Left lung (tissue), 14 donors: ENCODE measurements at places on chromosomes 2 and 18. TPM values are rescaled to one million over a fixed set of nuclear protein-coding genes. Genes with fewer than 3 reads are reported as not detected.

- no peak for DNase-seq
- H3K36me3 ChIP-seq = peaks cover 5% of the 10 kb centered on the region
- no peak overlapping the region for H3K27ac ChIP-seq
- H3K4me1 ChIP-seq = no peaks in the 10 kb centered on the region
- H3K27me3 ChIP-seq = no peaks in the 10 kb centered on the region
- H3K4me3 ChIP-seq = no peak overlapping the region
These were observed 42.6 kb upstream of the DYNC2LI1 start for GRCh38 chr2:43731211-43731610.

- no peak for DNase-seq
- H3K4me1 ChIP-seq = no peaks in the 10 kb centered on the region
- no peaks in the 10 kb centered on the region for H3K36me3 ChIP-seq
- H3K27ac ChIP-seq = no peak overlapping the region
- H3K4me3 ChIP-seq = no peak overlapping the region
- H3K27me3 ChIP-seq = peaks cover 8% of the 10 kb centered on the region
These were observed 104.4 kb upstream of the SALL3 start for GRCh38 chr18:78875016-78875777.

DNA sequence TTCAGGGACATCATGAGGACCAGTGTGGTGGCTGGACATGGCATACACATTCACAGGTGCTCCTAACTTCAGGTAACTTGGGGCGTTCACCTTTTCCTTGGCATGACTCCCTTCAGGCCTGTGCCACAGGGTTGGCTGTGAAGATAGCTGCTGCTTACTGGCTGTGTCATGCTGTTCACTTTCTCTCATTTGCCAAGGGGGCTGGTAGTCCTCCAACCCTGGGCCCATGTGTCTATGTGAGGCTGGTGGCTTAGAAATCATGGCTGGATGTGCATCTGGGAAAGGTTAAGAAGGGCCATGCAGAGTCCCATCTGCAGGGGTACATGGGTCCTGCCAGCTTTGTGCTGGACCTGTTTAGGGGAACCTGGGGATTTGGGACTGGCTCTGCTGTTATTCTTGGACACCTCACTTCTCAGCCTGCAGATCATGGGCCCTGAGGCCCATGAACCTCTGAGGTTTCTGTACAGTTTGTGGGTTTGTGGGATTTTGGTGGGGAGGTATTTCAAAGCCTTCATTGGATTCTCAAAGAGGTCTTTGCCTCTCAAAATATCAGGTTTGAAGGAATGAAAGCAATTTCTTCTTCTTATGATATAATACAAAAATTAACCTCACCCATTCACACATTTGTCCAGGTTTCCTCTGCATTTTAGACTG lies 62.9 kb downstream of the FHOD3 start:
- H3K36me3 ChIP-seq = no peaks in the 10 kb centered on the region
- no peak overlapping the region for H3K27ac ChIP-seq
- DNase-seq = no peak
- H3K4me1 ChIP-seq = no peaks in the 10 kb centered on the region
- no peak overlapping the region for H3K4me3 ChIP-seq

- no peak overlapping the region for H3K27ac ChIP-seq
- no peaks in the 10 kb centered on the region for H3K4me1 ChIP-seq
- no peak overlapping the region for H3K4me3 ChIP-seq
- no peaks in the 10 kb centered on the region for H3K36me3 ChIP-seq
- DNase-seq = no peak
These were observed 189.0 kb downstream of the GALNT1 start for GRCh38 chr18:35770376-35771014.

DNA sequence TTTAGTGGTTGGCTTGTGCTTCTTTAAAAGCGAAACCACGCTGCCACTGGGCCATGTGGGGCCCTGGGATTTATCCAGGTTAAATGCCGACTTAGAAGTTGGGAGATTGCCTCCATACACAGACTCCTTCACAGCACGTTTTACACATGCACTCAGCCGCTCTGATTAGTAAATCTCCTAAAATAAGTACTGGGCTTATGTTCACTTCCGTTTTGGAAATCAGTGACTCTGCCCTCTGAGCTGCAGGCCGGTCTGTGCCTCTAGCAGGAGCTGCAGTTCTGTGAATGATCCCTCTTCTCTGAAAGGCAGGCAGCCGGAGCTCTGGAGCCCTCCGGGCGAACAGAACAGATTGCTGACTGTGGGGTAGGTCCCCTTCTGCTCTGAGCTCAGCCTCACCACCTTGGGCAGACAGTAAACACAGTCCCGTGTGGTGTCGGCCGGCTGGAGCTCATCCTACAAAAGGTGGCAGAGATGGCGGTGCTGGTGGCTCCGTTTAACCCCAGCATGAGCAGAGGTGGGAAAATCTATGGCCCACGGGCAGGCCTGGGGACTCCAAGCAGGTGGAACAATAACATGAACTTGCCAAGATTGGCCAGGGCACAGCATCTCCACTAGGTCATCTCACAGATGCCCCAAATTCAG lies 9.8 kb upstream of the RAB17 start:
- H3K36me3 ChIP-seq = no peaks in the 10 kb centered on the region
- peak overlapping the region; percentile 16 for H3K27ac ChIP-seq
- no peak overlapping the region for H3K4me3 ChIP-seq
- H3K4me1 ChIP-seq = peaks cover 24% of the 10 kb centered on the region

DNA sequence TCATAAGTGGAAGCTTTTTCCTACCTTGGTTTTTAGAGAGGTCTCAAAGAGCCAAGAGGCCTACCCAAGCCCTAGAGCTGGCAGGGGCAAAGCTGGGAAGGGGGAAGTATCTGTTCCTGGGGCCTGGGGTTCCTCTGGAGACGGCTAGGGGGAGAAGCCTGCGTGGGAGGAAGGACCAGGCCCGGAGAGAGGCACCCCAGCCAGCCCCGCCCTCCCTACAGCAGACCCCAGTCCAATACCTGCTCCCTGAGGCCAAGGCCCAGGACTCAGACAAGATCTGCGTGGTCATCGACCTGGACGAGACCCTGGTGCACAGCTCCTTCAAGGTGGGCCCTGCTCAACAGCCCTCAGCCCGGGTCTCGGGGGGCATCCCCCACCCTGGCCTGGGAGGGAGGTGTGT lies 2.2 kb downstream of the CTDSP1 start:
- peaks cover 33% of the 10 kb centered on the region for H3K4me1 ChIP-seq
- no peaks in the 10 kb centered on the region for H3K27me3 ChIP-seq
- peak overlapping the region; percentile 98 for H3K4me3 ChIP-seq

- peak; percentile 55 for DNase-seq
- no peak overlapping the region for H3K4me3 ChIP-seq
- H3K27me3 ChIP-seq = no peaks in the 10 kb centered on the region
- H3K4me1 ChIP-seq = peaks cover 9% of the 10 kb centered on the region
- H3K27ac ChIP-seq = peak overlapping the region; percentile 69
These were observed 36.9 kb downstream of the RPL37A start for GRCh38 chr2:216535454-216535995.

LINC00305 gene
- 1.0 TPM for total RNA-seq

CYP26B1 gene
- total RNA-seq = 3.1 TPM

CCDC102B gene
- 60.7 TPM for total RNA-seq

NEU2 gene
- not detected for total RNA-seq

SSB gene
- 61.9 TPM for total RNA-seq
